ENCODE measurements at places on chromosomes 6 and 20. TPM values are rescaled to one million over a fixed set of nuclear protein-coding genes. Genes with fewer than 3 reads are reported as not detected.

Gene C2
- polyA plus RNA-seq, result 10.8 TPM

Gene MBOAT1
- polyA plus RNA-seq, result 3.7 TPM

Gene PACSIN1
- polyA plus RNA-seq, result 34.7 TPM

Gene ENPP1
- polyA plus RNA-seq, result 2.1 TPM

Gene ANKEF1
- 3.7 TPM for polyA plus RNA-seq

Gene TINAG
- not detected for polyA plus RNA-seq

Gene EFCAB8
- polyA plus RNA-seq, result 0.17 TPM

Gene SLC17A2
- polyA plus RNA-seq, result not detected

Gene CAGE1
- polyA plus RNA-seq, result not detected

Gene SRSF12
- polyA plus RNA-seq, result 27.8 TPM

Gene SLC22A7
- 0.71 TPM for polyA plus RNA-seq

Gene SDHAF4
- 22.8 TPM for polyA plus RNA-seq

Gene FAM184A
- polyA plus RNA-seq, result 44.2 TPM

Gene DOK5
- polyA plus RNA-seq, result 36.6 TPM

Gene DZANK1
- polyA plus RNA-seq, result 8.3 TPM

Gene MYB
- polyA plus RNA-seq, result 2.0 TPM

Gene BPIFB4
- 0.24 TPM for polyA plus RNA-seq

Gene HTR1B
- 4.8 TPM for polyA plus RNA-seq

Gene SLC35F1
- polyA plus RNA-seq, result 68.4 TPM

Gene SLC22A2
- polyA plus RNA-seq, result 1.2 TPM

Gene SPACA1
- not detected for polyA plus RNA-seq
